ENCODE measurements at places on chromosomes 5 and 9.

GRCh38 chr5:55821731-55822512 lies 29.2 kb upstream of the IL31RA start:
- DNase-seq = no peak

- DNase-seq = no peak
Measured at GRCh38 chr9:4499917-4500316, 9.6 kb downstream of the SLC1A1 start.

DNA sequence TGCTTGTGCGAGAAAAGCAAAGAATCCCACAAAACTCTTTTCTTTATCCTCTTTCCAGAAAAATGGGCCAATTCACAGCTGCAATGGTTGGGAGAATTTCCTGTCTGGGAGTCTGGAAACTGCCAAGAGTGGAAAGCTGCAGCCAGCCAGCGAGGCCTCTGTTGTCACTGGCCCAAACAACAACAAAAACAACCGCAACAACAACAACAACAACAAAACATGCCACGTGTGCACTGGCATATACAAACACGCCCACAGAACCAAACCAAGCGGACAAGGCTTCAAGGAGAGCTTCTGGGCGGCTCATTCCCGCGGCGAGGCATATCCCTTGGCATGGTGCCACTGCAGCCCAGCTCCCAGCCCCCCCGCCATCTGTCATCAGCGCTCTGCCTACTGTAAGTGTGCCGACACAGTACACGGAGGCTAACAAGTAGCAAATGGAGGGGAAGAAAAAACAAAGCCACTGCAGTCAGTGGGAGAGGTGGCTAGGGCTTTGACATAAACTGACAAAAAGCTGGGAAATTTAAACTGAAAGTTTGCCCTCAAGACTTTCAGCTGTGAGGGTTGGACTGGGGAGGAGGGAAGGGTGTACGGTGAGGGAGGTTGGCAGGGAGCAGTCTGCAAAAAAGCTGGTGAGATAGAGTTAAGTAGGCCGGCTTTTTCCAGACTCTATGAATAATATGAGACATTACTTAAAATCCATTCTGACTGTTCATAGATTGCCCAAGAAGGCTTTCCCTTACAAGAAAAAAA lies 165.0 kb upstream of the ZNF462 start:
- no peak for DNase-seq

DNA sequence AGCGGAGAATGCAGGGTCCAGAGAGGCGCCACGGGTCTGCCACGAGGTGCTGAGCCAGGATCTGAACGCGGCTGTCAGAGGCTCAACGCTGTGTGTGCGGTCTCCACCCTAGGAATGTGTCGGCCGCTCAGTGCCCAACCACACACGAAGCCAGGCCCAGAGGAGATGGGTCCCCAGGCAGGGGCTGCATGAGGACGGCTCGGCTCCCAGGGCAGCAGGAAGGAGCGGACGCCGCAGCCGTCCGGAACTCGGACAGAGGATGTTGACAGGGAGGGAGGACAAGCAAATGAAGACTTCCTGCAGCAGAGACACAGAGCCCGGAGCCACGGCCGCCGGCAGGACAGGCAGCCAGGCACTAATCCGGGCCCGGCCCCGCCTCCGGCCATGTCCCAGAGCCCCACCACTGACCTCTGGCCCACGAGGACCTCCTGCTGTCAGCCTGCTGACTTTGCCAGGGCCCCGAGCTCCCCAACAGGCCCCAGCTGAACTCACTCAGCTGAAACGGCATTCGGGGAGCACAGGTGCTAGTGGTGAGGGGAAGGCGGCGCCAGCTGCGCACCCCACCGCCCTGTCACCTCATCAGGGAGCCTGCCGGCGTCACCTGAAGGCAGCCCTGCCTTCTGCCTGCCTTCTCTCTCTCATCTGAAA lies 12.7 kb downstream of the VAV2 start:
- DNase-seq = peak; percentile 66
